ENCODE measurements at places on chromosomes 12 and 14.

- no peak for DNase-seq
Measured at GRCh38 chr12:57724003-57724935, 14.3 kb downstream of the AGAP2 start.

GRCh38 chr14:34498684-34499412 is 36.8 kb upstream of the SPTSSA start:
- no peak for DNase-seq

DNA sequence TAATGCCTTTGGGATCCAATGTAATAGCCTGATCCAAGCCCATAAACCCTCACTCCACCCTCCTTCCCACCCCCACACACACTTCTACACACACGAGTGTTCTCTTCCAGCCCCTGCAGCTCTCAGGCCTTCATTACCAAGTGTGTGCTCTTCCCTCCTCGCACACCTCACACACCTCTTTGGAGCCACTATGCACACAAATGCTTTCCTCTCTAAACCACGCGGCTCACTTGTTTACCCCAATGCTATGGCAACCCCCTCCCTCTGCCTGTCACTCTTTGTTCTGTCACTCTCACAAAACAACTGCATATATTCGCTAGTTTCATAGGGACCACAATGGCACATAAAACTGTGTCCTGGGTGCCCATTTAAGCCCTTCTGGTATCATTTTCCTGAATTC is 35.1 kb downstream of the PPP2R5E start:
- DNase-seq: no peak

GRCh38 chr12:57241402-57242310 is 9.3 kb downstream of the STAC3 start:
- no peak for DNase-seq

Measured in stimulated activated CD4-positive, alpha-beta T cell treated with anti-CD3 and anti-CD28 coated beads, Interleukin-1b, Interleukin-23, amount 100 ng/mL, for 1 hour (primary cell).